Renal cortex interstitium (tissue), 15 donors: ENCODE measurements at places on chromosomes 5 and 9. TPM values are rescaled to one million over a fixed set of nuclear protein-coding genes. Genes with fewer than 3 reads are reported as not detected.

DNA sequence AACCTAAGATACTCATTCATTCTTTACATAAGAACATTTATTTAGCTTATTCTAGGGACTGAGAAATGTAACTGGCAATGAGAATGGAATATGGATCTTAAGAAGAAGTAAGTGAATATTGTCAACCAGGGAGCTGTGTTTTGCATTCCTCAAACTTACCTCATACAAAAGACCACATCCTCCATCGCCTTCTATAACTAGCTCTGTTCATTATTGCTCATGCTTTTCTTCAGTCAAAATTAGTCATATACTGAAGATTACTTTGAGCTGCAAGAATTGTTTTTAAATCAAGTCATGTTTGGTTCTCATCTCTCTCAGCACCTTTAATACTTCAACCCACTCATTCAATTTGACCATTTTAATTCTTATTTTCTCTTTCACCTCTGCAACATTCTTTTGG is 140.3 kb upstream of the RASA1 start:
- DNase-seq, result no peak

- no peak for DNase-seq
These were observed 369.2 kb downstream of the SEMA5A start for GRCh38 chr5:9176641-9177040.

DNA sequence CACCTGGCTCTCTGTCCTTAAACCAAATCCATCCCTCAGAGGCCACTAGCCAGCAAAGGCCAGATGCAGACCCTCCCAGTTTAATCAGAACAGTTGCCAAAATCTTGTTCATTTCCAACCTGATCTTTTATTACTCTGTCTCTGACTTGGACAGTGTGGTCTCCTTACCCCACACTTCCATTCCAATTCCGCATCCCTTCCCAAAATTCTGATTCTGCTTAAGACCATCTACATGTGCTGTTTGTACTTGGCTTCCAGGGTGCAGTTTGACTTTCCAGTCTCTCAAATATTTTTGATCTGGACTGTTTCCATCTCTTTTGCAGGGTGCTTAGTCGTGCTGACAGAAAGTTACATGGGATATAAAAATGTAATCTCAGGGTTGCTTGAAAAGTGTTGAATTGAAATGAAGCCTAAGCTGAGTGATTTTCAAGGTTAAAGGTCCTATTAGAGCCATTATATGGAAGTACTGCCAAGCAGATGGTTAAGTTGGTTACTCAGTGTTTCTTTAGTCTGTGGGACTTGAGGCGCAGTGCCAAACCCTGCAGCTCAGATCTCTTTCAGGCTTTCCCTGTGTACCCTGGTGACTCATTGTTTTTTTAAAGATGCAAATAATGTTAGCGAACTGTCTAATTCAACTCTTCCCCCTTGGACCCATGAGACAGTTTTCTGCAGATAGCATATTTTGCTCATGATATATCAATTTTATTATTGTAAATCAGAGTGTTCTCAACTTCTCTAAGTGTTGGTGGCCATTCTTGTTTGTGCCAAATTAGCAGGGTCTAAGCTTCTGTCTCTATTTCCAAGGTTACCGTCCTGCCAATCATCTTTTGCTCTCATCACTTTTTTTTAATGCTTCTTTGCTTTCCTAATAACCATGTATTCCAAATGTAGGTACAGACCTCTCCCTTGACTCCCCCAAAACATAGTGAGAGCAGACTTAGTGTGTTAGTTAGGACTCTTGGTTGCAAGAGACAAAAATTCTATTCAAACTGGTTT is 18.2 kb upstream of the DCP2 start:
- DNase-seq, result no peak

The INSL6 gene
- polyA plus RNA-seq, result 1.1 TPM

DNA sequence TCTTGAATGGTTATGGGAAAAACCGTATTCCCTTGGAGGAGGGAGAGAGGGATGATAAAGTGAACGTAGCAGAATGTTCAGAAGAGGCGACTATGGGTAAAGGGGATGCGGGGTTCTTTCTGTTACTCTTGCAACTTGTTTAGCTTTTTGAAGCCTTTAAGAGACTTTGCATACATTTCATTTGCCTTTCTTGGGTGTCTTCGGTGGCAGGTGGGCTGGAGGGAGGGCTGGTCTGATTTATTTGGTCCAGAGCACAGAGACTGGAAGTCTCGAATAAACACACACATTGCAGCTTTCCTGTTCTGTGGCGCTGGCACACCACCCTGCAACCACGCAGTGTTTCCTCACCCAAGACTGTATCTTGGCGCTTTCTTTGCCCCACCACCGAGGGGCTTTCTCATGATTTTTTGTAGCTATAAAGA is 23.2 kb downstream of the TTF1 start:
- DNase-seq, result no peak

- DNase-seq, result no peak
These were observed 64.0 kb downstream of the SHB start for GRCh38 chr9:38004809-38005560.

DNA sequence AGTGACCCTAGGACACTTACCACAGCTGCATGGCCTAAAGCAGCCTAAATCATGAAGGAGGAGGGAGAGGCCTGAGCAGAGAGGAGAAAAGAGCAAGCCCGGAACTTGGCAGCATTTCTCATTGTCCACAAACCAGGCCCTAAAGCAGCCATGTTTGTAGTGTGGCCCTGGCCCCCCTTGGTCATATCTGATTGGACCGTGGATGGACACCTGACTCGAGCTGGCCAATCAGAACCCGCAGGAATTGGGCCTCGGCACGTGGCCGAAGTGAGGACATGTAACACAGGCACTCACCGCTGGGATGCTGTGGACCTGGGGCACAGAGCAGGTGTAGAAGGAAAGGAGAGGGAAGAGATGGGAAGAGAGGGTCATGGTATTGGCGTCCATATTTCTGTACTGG is 56.9 kb downstream of the ASS1 start:
- DNase-seq, result no peak
